Endothelial cell (in vitro differentiated cells): ENCODE measurements at places on chromosomes 1 and 21. TPM values are rescaled to one million over a fixed set of nuclear protein-coding genes. Genes with fewer than 3 reads are reported as not detected.

DNA sequence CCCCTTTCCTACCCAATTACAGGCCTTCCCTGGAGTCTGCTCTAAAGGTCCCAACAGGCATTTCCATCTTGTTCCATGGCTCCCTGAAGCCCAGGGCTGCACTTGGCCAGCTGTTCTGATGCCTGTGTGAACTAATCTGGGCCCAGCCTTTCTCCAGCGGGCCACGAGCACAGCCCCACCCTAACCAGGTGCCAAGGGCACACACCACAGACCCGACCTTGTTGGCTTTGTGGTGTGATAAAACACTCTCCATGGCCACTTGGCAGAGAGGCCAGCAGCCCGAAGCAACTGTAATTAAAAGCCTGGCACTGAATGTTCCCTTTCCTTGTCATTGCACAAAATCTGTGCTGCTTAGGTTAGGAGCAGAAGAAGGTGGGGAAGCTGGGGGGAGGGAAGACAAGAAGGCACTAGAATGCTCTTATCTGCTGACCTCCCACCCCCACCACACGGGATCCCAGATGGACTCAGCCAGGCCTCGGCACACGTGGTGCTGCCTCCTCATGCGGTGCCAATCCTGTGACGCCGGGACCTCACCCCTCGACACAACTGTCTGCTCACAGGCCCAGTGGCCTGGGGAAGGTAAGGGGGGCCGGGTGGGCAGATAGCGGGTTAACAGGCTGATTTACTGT, 9.9 kb downstream of the HCRTR1 start:
- no peak for DNase-seq
- H3K27me3 ChIP-seq: peaks cover 4% of the 10 kb centered on the region
- no peaks in the 10 kb centered on the region for H3K4me1 ChIP-seq
- no peak overlapping the region for H3K4me3 ChIP-seq
- H3K36me3 ChIP-seq: peaks cover 31% of the 10 kb centered on the region
- no peak overlapping the region for H3K27ac ChIP-seq

DNA sequence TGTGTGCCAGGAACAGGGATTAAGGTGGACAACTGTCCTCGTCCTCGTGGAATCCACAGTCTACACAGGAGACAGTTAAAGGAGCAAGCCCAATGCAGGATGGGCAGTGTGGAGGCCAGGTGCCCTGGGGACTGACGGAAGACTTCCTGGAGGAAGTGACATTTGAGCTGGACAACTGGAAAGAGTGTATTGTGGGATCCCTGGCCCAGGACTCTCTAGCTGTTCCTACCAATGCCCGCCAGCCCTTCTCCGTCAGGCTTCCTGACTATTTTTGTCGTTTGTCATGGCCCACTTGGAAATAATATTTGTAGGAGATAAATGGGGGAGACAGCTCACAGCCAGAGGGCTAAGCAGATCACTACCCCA, 235.3 kb downstream of the TOMM20 start:
- H3K36me3 ChIP-seq: no peaks in the 10 kb centered on the region
- no peak overlapping the region for H3K4me3 ChIP-seq
- no peak for DNase-seq
- H3K27ac ChIP-seq: no peak overlapping the region
- H3K27me3 ChIP-seq: peaks cover 12% of the 10 kb centered on the region

GRCh38 chr1:81052162-81052561, 748.6 kb upstream of the ADGRL2 start:
- H3K27me3 ChIP-seq: no peaks in the 10 kb centered on the region
- H3K4me1 ChIP-seq: no peaks in the 10 kb centered on the region
- no peak overlapping the region for H3K27ac ChIP-seq
- H3K4me3 ChIP-seq: no peak overlapping the region

GRCh38 chr21:45467221-45467779, 62.3 kb downstream of the COL18A1 start:
- H3K27ac ChIP-seq: no peak overlapping the region
- peaks cover 4% of the 10 kb centered on the region for H3K36me3 ChIP-seq
- peaks cover 1% of the 10 kb centered on the region for H3K27me3 ChIP-seq
- peaks cover 8% of the 10 kb centered on the region for H3K4me1 ChIP-seq
- no peak overlapping the region for H3K4me3 ChIP-seq

GRCh38 chr1:6770751-6771440, 14.4 kb upstream of the CAMTA1 start:
- no peaks in the 10 kb centered on the region for H3K36me3 ChIP-seq
- H3K4me1 ChIP-seq: no peaks in the 10 kb centered on the region
- DNase-seq: no peak
- no peak overlapping the region for H3K4me3 ChIP-seq
- no peak overlapping the region for H3K27ac ChIP-seq
- H3K27me3 ChIP-seq: peaks cover 3% of the 10 kb centered on the region

DNA sequence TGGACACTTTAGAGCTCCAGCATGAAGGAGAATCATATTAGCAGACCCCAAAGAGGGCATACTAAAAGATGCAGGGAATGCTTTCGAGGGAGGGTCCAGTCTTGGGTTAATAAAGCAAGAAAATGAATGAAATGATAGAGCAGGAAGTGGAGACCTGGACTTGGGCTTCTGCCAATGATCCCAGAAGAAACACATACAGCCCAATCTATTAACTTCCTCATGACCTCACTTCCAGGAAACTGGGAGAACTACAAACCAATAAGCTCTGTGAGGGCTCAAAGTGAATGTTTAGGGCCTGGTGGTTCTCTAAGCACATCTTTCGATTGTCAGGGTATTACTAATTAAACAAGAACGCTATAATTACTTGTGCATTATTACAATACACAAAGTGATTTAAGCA, 53.6 kb upstream of the SSX2IP start:
- peaks cover 2% of the 10 kb centered on the region for H3K27me3 ChIP-seq
- H3K4me1 ChIP-seq: no peaks in the 10 kb centered on the region
- DNase-seq: no peak
- H3K4me3 ChIP-seq: no peak overlapping the region

GRCh38 chr1:248183996-248184395, 9.4 kb downstream of the OR2M2 start:
- H3K27me3 ChIP-seq: no peaks in the 10 kb centered on the region
- H3K27ac ChIP-seq: no peak overlapping the region
- no peak overlapping the region for H3K4me3 ChIP-seq

DNA sequence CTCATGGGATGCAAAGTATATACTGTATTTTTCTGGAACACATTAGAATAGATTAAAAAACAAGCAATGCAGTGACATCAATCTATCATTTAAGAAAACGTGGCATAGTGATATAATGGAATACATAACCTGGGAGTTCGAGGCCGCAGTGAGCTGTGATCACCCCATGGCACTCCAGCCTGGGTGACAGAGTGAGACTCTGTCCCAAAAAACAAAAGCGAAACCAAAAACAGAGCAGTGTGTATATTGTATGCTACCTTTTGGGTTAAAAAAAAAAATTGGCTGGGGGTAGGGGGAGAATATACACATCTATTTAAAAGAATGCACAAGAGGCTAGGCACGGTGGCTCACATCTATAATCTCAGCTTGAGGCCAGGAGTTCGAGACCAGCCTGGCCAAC, 13.5 kb downstream of the SLC2A1 start:
- peaks cover 65% of the 10 kb centered on the region for H3K4me1 ChIP-seq
- H3K27me3 ChIP-seq: peaks cover 14% of the 10 kb centered on the region
- no peak for DNase-seq

DNA sequence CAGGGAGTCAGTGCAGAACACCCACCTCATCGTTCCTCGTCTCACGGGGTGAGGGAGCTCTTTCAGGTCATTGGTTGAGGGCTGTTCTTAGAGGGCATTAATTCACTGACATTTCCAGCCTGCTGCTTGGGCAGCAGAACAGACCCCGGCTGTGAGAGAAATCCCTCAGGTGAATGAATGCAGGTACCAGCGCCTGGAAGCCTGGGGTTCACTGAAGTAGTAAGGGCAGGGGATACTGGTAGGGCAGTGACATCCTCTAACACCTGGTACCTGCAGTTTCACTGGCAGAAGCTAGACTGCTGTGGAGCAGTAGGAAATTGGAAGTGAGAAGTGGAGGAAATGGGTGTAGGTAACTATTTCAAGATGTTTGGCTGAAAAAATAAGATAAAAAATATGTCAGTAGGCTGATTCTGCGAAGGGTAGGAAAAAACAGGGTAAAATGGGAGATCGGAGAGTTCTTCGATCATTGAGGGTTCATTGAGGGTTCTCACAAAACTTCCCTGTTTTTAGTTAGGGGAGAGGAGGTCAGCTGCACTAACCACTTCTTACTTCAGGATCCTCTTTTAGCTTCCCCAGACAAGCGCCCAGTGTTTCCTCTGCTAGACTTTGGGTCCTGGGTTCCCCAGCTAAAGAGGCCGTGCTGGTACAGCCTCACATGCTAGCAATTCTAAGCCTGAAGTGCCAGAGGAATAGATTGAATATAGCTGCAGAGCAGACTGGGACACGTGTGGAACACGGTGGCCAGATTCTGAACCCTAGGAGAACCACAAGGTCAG, 55.2 kb downstream of the RNF220 start:
- peak overlapping the region; percentile 34 for H3K27ac ChIP-seq
- DNase-seq: no peak
- no peak overlapping the region for H3K4me3 ChIP-seq
- H3K36me3 ChIP-seq: peaks cover 12% of the 10 kb centered on the region
- H3K4me1 ChIP-seq: peaks cover 13% of the 10 kb centered on the region

GRCh38 chr1:151565502-151566189, 25.5 kb downstream of the TUFT1 start:
- H3K4me3 ChIP-seq: no peak overlapping the region
- H3K27me3 ChIP-seq: peaks cover 1% of the 10 kb centered on the region
- no peaks in the 10 kb centered on the region for H3K4me1 ChIP-seq
- DNase-seq: no peak

DNA sequence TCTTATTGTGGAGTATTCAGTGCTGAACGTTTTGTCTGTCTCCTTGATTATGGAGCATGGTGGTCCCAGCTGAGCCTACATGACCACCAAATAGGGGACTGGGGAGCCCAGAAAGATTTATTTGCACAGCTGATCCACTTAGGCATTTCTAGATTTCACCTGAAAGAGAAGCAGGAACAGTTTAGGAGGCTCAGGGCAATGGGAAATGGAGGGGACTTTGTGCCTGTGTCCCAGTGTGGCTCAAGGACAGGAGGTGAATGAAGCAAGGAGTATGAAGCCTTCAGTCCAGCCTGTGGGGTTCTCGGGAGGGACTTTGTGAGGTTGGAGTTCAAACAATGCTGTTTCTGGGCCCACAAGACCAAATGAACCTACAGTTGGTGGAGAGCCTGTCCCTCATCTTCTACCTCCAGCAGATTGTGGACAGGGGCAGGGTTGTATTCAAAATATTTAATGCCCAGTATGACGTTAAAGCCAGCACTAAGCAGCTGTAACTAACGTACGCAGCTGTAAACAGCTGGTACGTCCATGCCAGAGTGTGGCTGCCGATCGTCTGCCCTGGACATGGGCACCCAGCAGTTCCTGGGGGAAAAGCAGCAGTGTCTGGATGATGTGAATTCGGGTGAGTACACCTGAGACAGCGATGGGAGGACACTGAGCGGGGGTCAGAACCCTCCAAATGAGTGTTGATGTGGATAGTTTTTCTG, 164.9 kb upstream of the RAB4A start:
- no peaks in the 10 kb centered on the region for H3K4me1 ChIP-seq
- H3K4me3 ChIP-seq: no peak overlapping the region
- no peak overlapping the region for H3K27ac ChIP-seq
- H3K27me3 ChIP-seq: no peaks in the 10 kb centered on the region

DNA sequence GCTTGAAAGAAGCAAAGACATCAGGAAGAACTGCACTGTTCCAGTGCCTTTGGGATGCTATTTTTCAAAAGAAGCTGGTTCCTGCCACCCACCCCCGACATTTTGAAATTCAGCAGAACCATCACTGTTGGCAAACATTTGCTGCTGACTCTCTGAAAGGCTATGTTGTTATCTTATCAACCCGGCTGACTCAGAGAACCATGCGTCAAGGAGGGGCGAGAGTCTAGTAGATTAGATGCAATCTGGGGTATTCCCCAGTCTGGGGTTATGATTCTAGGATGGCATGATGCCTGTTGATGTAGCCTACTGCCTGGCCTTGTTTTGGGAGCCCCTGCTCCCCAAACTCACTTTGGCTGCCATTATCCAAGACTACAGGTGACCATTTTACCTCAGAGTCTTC, 267.8 kb upstream of the RUNX1 start:
- H3K4me1 ChIP-seq: peaks cover 11% of the 10 kb centered on the region
- H3K27me3 ChIP-seq: peaks cover 3% of the 10 kb centered on the region
- no peak overlapping the region for H3K4me3 ChIP-seq
- no peak overlapping the region for H3K27ac ChIP-seq
- DNase-seq: no peak

DNA sequence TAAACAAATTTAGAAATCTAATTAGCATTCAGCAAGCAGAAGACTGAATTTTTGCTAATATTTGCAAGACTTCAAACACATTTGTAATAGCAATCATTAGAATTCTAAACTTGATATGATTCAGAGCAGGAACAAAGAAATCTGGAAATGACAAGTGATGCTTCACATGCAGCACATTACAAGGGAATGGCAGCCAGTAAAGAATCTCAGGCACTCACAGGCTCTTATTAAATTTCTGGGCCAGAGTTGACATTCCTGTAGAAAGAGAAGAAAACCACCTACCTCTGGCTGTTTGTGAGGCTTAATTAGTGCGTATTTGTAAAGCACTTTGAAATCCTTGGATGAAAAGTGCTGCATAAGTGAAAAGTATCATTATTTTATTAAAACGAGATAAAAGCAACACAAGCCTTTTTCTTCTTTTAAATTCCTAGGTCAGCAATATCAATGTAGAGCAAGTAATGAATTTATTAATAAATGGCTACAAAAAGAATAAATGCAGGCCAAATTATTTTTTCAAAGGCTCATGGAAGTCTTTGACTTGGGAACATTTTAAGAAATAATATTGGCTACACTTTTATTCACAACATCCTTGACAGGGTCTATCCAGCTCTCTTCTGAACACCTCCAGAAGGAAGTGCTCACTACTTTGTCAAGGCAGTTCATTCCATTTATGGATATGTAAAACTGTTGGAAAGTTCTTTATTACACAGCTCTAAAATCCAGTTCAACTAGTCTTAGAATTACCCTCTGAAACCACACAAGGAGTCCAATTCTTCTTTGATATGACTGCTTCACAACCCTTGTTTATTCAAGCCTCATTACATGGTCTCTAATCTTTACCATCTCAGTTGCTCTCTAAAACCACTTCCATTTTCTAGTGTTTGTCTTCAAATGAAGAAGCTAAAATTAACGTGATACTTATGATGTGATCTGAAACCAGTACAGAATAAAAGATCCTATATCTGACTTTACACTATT, 32.1 kb upstream of the SCYL3 start:
- H3K4me3 ChIP-seq: no peak overlapping the region
- H3K36me3 ChIP-seq: no peaks in the 10 kb centered on the region
- H3K27me3 ChIP-seq: no peaks in the 10 kb centered on the region
- no peak overlapping the region for H3K27ac ChIP-seq
- H3K4me1 ChIP-seq: no peaks in the 10 kb centered on the region

GCSAML gene
- total RNA-seq: 0.23 TPM

CDA gene
- 1.1 TPM for total RNA-seq

SIK1 gene
- total RNA-seq: 1.8 TPM

CXADR gene
- total RNA-seq: 19.4 TPM

BRINP3 gene
- 2.2 TPM for total RNA-seq

ANGPTL1 gene
- not detected for total RNA-seq

IL22RA1 gene
- not detected for total RNA-seq
